ENCODE measurements at places on chromosomes 5 and 9.
A peak's percentile ranks its signal among the peaks of the same experiment; 100 is the strongest.

- DNase-seq, result no peak
These were observed 127.0 kb upstream of the NTRK2 start for GRCh38 chr9:84542554-84542953.

- DNase-seq, result no peak
These were observed 423.7 kb downstream of the ANXA1 start for GRCh38 chr9:73575101-73576060.

GRCh38 chr9:76718166-76718565, 46.1 kb upstream of the PCA3 start:
- no peak for DNase-seq

GRCh38 chr5:14373685-14374084, 207.9 kb upstream of the OTULINL start:
- DNase-seq, result no peak

DNA sequence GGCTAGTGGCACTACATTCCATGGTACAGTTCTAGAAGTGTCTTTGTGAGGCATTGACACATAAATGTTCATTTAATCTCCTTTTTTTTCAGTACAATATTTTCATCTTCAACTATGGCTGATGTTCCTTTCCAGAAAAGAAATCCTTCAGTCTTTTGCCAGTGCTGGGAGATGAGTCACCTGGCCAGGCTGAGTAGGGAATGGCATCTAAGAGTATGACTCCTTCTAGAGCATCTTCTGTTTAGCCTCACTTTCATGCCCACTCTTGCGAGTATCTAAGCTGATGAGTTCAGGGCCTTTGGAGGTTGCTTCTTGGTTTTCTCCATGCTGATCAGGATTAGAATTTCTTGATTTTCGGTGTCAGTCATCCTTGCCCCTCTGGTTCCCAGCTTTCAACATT, 124.4 kb downstream of the SLC28A3 start:
- DNase-seq, result no peak

GRCh38 chr9:96460882-96461281, 10.9 kb downstream of the HABP4 start:
- DNase-seq, result no peak

DNA sequence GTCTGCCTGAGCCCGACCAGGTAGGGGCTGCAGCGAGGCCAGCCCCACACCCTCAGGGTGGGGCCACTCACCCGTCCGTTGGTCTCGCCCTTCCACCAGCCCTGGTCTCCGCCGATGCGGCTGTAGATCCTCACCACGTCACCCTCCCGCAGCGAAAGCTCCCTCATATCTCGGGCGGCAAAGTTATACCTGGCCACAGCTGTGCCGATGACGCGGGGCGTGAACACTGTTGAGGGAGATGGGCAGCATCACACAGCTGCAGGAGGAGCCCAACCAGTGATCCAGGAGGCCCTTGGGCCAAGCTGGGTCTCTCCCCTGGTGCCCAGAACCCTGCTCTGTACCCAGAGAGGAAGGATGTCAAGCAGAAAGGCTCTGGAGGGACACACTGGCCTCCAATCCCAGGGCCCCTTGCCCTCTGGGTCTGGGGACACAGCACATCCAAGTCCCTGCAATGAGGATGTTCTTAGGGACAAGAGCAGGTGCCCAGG, 30.3 kb upstream of the SARDH start:
- no peak for DNase-seq

DNA sequence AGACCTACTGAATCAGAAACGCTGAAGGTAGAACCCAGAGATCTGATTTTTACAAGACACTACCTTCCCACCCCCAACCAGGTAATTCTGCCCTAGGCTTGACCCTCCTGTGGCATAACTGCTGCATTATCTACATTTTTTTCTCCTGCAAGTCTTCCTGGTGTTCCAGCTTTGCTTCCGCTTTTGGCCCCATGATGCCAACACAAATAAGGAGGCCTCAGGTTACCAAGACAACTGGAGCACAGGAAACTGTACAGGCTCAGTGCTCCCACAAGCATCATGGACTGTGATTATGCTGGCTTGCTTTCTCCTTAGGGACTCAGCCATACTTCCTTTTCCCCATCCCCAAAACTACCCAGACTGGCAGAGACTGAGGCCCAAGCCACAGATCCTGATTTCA, 6.6 kb upstream of the MSMP start:
- DNase-seq, result no peak

- DNase-seq, result no peak
These were observed 42.9 kb upstream of the TDRD7 start for GRCh38 chr9:97368964-97369363.

DNA sequence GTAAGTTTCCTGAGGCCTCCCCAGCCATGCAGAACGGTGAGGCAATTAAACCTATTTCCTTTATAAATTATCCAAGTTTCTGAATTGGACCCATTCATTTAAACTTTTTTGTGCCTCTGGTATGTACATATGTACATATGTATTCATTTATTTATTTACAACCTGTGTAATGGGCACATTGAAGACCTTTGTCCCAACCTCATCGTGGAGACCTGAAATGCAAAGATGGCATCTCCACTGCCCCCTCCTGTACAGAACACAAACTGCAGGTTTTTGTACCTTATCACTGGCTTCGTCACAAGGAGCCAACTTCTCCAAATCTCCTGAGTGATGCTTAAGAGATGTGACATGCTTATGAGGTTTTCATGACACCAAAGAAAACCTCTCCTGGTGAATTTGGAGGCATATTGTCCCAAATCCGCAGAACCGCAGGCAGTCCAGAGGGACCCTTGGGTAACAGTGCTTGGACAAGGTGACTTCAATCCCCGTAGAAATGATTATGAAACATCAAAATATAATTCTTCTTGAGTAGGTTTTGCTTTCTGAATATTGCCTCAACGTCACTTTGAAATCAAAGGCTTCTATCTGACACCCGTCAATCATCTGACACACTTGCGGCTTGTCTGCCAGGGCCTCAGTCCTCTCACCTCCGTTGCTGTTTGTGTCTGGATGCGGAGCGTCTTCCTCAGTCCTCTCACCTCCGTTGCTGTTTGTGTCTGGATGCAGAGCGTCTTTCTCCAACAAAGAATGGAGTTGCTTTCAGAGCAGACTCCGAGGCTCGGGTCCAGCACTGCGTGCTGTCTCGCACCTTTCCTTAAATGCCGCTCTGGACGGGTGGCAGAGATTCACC, 135.0 kb upstream of the IRX4 start:
- DNase-seq, result no peak

DNA sequence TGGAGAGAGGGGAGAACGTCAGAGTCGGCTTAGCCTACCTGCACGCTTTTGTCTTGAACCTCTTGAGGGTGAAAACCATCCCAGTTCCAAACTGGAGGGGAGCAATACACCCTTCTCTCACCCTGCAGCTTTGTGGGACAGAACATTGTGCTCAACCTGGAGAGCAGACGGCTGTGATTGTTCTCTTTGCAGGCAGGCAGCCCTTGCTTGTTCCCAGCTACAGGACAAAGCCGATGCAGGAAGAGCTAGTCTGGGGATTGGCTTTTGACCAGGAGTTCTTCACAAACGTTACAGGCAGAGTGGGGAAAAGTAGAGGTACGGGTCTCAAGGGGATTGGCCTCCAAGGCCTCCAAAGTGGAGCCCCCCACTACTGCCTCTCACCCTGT, 33.9 kb upstream of the ARHGAP26 start:
- DNase-seq, result no peak

DNA sequence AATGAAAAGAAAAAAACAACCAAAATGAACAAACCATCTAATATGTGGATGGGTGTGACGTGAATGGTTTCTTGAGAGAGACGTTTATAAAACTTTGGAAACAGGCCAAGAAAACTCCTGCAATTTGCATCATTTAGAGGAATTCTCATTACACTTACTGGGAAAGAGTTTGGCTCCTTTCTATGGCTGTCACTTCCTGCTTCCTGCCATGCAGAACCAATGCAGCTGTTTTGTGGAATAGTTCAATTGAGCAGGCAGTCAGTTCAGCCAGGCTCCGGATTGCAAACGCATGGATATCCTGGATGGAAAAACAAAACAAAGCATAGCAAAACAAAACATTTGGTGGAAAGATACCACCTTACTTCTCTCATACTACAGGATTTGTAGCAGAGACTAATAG, 36.6 kb downstream of the FAM114A2 start:
- DNase-seq, result no peak

DNA sequence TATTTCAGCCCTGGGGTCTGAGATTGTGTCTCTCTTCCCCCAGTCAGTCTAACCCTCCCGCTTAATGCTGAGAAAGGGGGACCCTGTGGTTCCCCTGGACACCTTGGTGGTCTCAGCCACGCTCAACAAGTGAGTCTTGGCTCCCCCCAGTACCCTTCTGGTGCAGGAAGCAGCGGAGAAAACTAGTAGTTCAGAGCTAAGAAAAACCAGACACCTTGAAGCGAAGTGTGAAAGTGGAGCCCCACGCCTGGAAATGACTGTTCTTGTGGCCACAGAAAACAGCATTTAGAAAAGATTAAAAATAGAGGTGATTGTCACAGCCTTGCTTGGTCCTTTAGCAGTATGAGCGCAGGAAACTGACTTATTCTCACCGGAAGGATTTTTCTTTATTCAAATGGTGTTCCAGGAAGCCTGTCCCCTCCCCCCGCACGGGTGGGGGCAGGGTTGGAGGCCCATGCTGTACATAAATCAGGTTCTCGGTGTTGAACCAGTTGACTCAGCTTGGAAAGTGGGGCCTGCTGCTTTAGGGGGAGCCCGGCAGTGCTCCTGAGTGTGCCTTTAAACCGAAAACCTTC, 8.1 kb downstream of the ARPC5L start:
- DNase-seq, result peak; percentile 80

DNA sequence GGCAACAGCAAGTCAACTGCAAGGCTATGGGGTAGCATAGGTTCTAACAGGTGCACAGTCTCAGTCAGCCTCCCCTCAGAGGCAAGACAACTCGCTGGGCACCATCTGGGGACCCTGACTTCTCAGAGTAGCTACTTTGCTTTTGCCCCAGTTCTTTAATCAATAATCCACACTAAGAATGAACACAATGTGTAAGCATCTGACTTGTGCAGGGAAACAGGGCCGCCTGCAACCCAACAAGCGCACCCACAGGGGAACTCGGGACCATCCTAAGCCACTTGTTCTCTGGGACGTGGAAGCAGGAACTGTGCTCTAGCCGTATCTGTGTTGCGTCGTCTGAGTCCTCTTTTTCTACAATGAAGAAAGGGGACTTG, 1.9 kb downstream of the MOB3B start:
- DNase-seq, result no peak
